ENCODE measurements at places on chromosomes 5 and 9.

GRCh38 chr5:72455476-72455875 is 51.7 kb downstream of the ZNF366 start:
- DNase-seq = no peak

DNA sequence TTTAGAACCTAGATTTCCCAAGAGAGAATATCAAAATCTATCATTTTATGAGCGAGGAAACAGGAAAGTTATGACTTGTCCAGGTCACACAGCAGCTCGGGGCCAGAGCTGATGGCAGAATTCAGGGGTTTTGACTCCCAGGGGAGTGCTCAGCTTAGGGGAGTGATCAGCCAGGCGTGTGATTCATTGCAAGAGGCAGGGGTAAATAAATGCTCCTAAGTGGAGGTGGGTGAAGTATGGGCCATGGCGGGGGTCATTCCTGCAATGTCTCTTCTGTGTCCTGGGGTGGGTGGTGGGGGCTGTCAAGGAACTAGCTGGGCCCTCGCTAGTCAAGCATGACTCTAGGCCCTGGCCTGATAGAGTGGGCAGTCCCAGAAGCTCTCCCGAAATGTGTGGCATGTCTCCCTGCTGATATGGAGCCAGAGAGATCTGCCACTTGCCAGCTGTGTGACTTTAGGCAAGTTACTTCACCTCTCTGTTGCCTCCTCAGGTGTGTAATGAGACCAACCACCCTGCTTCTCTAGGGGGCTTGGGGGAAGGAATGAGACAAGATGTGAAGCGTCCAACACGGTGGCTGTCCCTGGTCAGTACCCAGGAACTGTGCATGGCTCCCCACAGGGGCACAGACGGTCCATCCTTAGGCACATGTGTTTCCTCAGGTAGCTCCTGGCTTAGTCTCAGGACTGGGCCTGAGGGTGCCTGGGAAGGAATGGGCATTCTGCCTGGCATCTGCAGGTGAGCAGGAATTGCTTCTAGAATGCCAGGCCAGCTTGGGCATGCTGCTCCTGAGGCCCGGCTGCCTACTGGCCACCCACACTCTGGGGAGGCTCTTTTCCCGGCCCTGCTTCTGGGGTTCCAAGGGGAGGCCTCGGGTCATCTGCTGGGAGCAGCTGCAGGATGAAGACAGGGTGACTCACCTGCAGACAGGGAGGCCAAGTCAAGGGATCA is 36.5 kb upstream of the SH3PXD2B start:
- no peak for DNase-seq

DNA sequence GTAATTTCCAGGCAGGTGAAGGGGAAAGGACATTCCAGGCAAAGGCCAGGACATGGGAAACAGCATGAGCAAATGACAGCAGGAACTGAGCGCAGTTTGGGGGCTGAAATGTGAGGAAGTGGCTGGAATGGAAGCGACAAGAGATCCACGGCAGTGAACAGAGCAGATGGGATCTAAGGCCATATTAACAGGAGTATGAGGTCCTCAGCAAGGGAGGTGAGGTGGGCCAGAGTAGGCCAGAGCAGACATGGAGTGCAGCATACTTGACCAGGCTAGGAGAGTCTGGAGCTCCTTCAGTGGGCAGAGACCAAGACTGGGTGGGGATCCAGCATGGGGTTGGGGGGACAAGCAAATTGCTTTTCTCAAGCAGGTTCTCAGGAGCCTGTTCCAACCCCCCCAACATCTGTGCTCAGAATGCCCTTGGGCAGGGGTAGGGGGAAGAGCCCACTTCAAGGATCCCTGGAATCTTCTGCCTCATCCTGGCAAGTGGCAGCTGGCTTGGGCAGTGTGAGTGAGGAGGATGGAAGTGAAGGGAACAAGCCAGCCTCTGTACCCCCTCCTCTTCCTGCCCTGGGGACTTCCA is 34.5 kb downstream of the DAB2IP start:
- DNase-seq = no peak

DNA sequence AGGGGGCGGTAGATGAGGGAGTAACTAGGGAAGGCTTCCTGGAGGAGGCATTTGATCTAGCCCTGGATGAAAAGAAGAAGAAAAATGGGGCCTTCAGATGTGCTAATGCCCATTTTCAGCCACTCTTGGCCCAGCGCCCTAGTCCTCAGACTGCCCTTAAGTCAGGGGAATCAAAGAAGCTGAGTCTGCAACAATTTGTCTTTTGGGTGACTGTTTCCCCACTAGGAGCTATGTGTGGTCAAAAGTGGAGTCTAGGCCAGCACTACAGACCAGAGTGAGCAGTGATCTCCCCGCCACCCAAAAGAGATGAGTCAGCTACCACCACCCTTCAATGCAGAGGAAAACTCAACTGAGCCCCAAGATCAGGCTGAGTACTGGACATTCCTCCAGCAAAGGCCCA is 542.1 kb downstream of the BNC2 start:
- DNase-seq = no peak

DNA sequence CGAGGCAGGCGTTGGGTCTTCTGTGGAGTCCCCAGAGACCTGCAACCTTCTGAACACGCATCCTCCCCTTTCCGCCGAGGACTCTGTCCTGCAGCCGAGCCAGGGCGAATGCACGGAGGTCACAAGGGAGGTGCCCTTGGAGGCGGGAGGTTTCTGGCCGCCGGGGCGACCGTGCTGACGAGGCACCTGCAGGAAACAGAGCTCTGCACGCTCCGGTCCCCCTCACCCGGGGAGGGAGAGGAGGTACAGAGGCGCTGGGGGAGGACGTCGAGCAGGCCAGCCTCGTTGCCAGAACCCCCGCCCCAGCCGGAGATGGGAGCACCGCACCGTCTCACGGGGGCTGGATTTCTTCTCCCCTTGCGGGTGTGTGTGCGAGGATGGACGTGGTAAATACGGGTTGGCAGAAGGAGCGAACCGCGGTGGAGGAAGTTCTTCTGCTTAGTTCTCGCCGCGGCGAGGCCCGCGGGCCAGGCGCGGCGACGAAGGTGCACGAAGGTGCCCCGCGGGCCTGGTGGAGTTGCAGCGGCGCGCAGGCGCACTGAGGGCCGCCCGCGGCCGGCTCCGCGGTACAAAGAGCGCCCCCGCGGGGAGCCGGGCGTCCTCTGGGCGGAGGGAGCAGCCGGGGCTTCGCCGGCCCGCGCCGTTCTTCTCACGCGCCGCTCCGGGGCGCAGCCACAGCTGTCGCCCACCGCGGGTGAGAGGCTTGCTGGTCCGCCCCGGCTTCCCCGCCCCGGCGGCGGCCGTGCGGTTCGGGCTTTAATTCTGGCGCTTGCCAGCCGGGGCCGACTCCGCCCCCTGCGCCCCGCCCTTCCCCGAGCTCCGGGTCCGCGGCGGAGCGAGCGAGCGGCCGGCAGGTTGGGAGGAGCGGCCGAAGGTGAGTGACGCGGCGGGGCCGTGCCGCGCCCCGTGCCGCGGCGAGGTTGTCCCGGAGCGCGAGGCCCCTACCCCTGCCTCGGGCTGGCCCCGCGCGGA is 289.5 kb downstream of the DOCK8 start:
- DNase-seq = peak; percentile 56

DNA sequence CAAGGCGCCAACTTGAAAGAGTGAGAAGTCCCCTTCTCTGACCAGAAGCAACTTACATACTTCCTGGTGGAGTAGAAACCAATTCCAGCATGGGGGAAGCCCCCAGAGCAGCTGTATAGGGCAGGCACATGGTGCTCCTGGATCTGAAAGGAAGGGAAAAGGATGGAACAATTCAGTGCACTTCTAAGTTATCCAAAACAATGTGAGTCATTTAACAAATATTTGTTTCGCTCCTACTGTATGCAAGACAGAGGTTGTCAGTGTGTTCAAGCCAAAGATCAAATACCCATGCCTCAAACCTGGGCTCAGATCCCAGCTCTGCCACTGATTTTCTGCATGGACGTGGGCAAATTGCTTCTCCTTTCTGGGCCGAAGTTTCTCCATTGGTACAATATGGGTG is 67.1 kb downstream of the LHX2 start:
- DNase-seq = no peak

GRCh38 chr5:126236994-126237393 is 186.2 kb upstream of the GRAMD2B start:
- DNase-seq = no peak

- no peak for DNase-seq
Observed at GRCh38 chr9:126630458-126631237, 16.9 kb downstream of the LMX1B start.

- no peak for DNase-seq
Observed at GRCh38 chr9:31597977-31598376, 786.5 kb upstream of the ACO1 start.

GRCh38 chr5:110441035-110441434 is 285.4 kb downstream of the TMEM232 start:
- DNase-seq = no peak

DNA sequence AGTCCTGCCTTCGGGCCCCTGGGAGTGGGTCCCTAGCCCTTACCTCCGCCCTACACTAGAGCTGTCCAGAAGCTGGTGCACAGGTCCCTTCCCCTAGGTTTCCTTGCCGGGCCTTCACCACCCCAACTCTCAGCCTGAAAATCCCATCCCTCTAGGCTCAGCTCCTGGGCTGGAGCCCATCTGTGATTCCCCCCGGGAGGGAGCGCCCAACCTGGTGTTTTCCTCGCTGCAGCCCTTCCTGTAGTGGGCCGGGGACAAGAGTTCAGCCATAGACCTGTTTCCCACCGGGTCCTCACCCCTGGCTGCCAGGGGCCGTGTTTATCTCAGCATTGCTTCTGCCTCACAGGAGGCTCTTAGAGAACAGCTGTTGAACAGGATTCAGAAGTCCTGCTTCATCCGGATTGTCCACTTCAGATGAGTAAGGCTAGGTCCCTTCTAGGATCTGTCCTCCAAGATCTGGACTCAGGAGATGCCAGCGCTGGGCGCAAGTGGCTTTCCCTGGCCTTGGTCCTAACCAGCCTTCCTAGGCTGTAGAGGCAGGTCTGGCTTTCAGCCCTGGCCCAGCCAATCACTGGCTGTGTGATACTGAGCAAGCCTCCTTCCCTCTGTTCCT is 965 bp downstream of the GLIPR2 start:
- DNase-seq = no peak

- no peak for DNase-seq
Observed at GRCh38 chr9:125433461-125434011, 171.9 kb downstream of the GAPVD1 start.

DNA sequence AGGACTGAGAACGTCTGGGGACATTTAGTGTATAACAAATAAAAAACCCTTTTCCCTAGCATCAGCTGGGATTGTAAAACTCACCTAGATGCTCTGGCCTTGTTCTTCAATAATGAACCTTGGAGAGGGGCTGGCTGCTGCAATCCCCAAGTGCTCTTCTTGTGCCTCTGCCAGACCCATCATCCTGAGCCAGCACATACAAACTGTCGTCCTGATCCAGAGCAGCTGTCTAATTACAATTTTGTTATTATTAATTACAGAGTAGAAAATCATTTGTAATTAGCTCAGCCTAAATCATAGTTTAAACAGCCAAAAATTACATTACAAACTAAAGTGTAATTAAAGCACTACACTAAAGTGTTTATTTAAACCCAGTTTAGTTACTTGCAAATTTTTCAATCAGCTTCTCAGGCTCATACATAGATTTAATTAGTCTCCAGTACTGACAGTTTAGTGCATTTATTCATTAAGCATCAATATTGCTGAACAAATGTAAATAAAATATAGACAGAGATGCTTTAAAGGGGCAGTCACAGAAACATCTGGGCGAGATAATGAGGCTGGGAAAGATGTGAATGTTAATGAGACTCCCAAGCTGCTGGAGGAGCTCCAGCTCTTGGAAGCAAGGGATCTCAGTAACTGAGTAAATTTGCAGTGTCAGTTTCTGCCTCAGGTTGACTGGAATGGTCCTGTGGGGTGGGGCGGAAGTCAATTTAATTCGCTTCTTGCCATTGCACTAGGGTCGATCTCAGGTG is 632.3 kb upstream of the TLE4 start:
- no peak for DNase-seq

DNA sequence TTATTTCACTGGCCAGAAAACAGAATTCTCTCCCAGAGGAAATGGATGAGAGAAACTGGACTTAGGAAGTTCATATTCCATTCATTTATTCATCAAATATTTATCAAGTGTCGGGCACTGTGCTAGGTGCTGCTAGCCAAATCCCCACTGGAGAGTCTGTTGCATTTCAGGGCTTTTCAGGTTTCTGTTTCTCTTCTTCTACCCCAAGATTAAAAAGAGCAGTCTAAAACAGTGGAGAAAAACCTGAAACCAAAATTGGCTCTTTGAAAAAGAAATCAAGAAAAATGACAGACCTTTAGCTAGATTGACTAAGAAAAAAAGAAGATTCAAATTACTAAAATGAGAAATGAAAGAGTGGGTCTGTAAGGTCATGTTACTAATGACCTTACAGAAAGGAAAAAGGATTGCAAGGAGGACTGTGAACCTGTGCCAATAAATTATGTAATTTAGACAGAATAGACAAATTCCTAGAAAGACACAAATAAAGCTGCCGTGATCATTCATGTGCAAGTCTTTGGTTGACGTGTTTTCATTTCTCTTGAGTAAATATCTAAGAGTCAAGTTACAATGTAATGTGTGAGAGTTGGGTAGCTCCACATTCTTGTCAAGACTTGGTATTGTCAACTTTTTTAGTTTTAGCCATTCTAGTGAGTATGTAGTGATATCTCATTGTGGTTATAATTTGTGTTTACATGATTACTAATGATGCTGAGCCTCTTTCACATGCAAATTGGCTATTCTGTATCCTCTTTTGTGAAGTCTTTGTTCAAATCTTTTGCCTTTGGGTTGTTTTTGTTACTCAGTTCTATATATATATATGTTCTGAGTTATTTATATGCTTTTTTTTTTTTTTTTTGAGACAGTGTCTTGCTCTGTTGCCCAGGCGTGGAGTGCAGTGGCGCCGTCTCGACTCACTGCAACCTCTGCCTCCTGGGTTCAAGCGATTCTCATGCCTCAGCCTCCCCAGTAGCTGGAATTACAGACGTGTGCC is 23.7 kb downstream of the SNX30 start:
- no peak for DNase-seq

DNA sequence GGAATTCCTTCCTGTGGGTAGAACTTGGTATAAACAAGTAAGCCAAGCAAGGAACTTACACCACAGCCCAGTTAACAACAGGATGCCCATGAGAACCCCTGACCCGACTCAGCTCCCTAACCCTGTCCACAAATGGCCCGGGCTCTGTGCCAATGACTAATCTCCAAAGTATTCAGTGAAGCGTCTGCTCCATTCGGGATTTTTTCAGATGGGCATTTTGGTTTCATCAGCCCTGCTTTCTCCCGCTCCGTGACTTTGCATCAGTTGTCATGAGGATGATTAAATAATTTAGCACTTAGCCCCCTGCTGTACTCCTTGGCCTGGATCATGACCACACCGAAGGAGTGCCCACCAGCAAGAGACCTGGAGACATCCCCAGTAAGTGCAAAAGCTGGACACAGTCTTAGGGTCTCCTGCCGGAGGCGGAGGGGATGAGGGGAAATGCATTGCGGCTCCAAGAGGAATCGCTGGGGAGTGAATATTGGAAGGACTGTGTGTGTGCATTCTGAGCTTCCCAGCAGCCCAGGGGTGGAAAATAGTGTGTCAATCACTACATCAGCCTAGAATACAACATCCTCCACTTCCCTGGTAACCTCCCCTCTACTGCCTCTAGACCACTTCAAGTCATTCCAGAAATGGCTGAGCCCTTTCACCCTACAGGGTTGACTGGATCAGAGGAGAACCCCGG is 41.4 kb upstream of the DNAH5 start:
- no peak for DNase-seq
